B cell (primary cell): ENCODE measurements at places on chromosomes 3 and 15. TPM values are rescaled to one million over a fixed set of nuclear protein-coding genes. Genes with fewer than 3 reads are reported as not detected.

The PAK6 gene
- total RNA-seq = 0.80 and 1.2 TPM in 2 replicates

- DNase-seq = no peak
Measured at GRCh38 chr3:142947352-142947751, 16.1 kb downstream of the PAQR9 start.

DNA sequence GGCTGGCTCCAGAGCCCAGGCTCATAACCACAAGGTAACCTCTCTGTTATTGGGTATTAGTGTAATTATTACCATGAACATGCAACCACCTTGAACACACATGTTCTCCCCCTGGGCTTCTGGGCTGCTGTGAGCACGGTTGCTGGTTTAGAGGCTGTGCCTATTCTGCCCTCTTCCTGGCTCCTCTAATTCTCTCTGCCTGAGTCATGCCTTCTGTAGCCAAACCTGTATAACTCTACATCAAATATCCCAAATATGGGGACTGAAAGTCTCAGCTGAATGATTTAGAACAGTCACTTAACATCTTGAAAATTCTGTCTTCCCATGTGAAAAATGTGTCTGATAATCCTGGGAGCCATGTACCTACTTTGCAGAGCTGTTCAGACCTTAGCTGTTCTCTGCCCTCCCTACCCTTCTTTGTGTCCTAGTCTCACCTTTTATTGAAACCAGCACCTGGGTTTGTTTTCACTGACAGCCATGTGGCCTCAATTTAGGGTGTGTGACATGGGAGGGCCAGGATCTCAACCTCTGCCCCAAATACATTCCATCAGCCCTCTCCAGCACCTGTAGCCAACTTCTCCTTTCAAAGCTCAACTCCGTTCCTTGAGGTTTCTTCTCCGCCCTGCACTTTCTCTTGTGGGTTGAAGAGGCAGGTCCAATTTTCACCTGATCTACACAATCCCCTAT, 60.7 kb downstream of the PDZRN3 start:
- DNase-seq = no peak

DNA sequence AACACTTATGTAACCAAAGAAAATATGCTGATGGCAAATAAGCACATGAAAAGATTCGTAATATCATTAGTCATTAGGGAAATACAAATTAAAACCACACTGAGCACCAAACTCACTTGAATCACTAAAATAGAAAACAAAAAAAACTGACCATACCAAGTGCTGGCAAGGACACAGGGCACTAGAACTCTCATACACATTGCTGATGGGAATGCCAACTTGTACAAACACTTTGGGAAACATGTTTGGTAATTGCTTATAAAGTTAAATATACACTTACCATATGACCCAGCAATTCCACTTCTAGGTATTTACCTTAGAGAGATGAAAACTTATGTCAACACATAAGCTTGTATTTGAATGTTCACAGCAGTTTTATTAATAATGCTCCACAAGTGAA, 95.5 kb downstream of the TFDP2 start:
- DNase-seq = no peak

- no peak for DNase-seq
Measured at GRCh38 chr15:98731712-98732450, 83.5 kb downstream of the IGF1R start.

DNA sequence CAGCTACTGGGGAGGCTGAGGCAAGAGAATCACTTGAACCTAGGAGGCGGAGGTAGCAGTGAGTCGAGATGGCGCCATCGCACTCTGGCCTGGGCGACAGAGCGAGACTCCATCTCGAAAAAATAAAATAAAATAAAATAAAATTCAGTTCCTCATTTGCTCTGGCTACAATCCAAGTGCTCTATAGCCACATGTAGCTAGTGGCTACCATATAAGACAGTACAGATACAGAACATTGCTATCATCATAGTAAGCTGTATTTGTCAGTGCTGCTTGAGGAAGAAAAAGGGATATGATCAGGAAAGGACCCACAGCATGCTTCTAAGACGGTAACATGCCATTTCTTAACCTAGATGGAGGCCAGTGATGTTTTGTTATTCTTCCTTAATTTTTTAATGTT, 88.7 kb upstream of the CDAN1 start:
- DNase-seq = no peak

GRCh38 chr3:13189639-13190377, 116.6 kb upstream of the IQSEC1 start:
- DNase-seq = no peak

GRCh38 chr3:42502429-42503250, at the start of gene VIPR1:
TSS of gene VIPR1 (plus strand) at chr3:42502643. CDS start at chr3:42502736, 93 bp downstream.
- DNase-seq = peak; percentile 92

DNA sequence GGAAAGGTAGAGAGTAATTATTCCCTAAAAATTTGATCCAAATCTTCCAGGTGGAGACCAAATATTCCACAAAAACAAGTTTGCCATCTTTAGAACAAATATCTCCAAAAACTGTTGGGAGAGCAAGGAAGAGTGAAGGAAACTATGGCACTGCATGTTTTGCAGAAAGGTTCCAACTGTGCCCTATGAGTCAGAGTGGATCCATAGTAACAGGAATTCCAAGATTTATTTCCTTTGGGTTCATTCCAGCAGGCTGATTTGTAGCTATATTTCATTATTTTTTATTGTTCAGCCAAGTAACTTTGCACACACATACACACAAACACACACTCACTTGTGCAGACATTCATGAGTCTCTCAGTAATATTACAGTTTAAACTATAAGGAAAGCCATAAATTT, 459.7 kb upstream of the EPHA6 start:
- DNase-seq = no peak

The QRICH1 gene
- 187 and 196 TPM in 2 replicates for total RNA-seq

DNA sequence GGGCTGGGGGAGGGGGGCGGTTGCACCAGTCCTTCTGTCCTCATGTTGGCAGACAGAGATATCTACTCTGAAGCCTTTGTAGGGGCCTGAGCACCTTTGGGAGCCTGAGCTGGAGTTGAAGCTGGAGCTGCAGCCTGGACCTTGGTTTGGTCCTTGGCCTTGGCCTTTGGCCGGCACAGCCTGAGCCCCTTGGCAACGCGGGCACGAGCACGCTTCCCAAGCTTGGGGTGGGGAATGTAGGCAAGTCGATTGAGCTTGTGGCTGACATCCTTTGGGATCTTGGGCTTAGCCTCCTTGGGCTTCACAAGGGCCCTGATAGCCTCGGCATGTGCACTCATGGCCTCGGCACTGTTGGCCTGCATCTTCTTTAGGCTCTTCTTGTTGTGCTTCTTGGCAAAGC, 8.1 kb upstream of the ST6GAL1 start:
- DNase-seq = no peak

The PLAAT1 gene
- not detected in 2 replicates for total RNA-seq

DNA sequence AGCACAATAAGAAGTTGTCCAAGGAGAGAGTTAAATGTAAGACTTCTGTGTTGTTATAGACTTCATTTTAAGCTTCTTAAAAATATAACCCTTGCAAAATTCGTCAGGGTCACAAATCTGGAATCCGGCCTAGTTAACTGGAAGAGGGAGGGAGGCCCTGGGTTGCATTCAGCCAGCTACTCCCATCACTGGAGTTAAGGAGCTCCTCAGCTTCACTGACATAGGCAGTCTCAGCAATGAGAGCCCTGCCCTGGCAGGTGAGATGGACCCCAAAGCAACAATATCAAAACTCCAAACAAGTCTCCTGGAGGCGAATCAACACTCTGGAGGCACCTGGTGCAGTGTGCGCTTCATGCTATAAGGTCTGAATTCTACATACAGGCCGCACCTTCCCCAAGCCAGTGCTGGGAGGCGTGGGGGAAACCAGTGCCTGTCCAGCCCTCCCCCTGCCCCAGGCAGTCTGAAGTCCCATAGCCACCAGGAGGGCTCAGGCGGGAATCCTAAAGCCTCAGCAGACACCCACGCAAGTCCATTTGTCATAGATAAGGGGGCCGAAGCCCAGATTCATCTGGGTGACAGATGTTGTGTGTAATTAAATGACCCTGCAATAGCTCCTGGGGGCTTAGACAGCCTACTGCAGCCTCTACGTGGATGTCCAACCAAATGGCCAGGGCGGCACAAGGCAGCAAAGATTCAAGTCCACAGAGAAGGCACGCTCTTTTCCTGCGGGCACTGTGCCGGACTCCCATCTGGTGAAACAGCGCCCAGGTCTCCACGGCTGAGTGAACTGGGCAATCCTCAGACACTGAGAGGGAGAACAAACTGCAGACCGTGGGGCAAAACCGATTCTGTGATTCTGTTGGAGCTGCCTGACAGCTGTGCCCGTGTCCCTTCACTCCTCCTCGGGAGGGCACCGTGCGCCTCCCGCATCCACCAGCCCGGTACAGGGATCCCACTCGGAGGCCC, 64.9 kb downstream of the ATP10A start:
- no peak for DNase-seq

The CISH gene
- total RNA-seq = 2.3 and 2.4 TPM in 2 replicates

The SLC25A26 gene
- total RNA-seq = 19.7 and 23.8 TPM in 2 replicates

GRCh38 chr15:88049506-88049905, 207.0 kb downstream of the NTRK3 start:
- DNase-seq = no peak

The SLC22A14 gene
- total RNA-seq = not detected in 2 replicates

The SAMMSON gene
- not detected in 2 replicates for total RNA-seq

The HEMK1 gene
- 43.0 and 43.5 TPM in 2 replicates for total RNA-seq

DNA sequence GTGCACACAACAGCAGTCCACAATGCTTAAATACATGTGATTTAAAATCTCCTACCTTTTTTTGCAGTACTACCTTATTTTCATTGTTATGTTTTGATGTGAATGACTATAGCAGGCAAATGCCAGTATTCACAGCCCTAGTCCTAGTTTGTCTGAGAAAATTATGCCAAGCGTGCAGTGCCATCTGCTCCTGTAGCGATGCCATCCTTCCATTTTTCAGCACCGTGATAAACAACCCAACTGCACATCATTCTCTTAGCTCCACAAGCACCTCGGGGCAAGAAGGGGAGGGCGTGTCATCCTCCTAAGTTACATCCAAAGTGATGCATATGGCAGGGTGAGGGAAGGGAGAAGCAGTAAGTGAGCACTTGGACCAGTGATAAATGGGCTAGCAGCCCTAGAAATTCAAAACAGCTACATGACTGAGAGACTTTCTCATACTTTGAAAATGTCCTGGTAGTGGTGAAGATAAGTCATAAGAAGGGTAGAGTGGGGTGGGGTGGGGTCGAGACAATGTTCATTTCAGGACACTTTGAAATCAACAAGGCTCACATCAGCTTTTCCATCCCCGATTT, 198.8 kb downstream of the LSAMP start:
- DNase-seq = no peak

GRCh38 chr15:85002517-85002916, 20.9 kb downstream of the PDE8A start:
- peak; percentile 53 for DNase-seq

- DNase-seq = no peak
Measured at GRCh38 chr3:120169407-120169806, 75.2 kb upstream of the GSK3B start.

GRCh38 chr15:81880833-81881232, 165.0 kb downstream of the MEX3B start:
- no peak for DNase-seq

The PRR20G gene
- total RNA-seq = not detected in 2 replicates

- no peak for DNase-seq
Measured at GRCh38 chr3:63580151-63580550, 72.3 kb upstream of the SNTN start.

The FBXW12 gene
- not detected in 2 replicates for total RNA-seq

- no peak for DNase-seq
Measured at GRCh38 chr3:128794067-128794768, 68.2 kb downstream of the RAB7A start.

GRCh38 chr3:187370051-187370450, 1.9 kb downstream of the RTP4 start:
- DNase-seq = no peak
